Activated T-cell treated with anti-CD3 and anti-CD28 coated beads for 48 hours (primary cell): ENCODE measurements at places on chromosomes 2 and 18.
A peak's percentile ranks its signal among the peaks of the same experiment; 100 is the strongest.

DNA sequence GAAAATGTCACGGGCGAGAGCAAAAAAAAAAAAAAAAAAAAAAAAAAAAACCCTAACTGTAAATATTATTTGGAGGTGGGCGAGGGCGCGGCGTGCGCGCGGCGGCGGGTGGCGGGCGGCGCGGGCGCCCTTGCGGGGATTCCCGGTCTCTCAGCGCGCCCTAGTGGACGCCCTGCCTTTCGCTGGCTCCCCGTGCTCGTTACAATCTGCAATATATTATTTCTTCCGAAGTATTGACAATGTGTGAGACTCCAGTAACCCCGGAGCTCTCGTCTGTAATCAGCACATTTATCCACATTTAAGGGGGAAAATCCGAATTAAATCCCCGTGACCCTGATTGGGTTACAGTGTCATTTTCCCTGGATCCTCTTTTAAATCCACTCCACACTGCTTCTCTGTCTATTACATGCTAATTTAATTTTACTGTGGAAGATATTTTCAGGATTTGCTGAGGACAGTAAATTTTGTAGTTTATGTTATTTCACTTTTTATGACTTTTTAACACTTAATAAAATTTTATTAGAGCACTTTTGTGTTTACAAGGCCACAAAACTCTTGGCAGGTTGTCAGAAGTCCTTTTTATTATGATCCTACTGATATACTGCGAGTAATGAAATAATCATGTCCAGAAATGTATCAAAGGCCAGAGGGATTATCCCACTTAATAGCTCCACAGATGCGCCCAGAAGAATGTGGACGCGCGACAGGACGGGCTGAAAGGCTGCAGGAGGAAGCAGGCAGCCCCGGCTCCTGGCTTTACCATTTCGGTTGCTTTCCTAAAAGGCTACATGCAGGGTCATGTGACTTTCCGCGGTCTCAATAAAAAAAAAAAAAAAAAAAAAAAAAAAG is 369.1 kb downstream of the MTX2 start:
- DNase-seq = peak; percentile 58

GRCh38 chr18:69408522-69408921 is 7.8 kb downstream of the DOK6 start:
- no peak for DNase-seq

- DNase-seq = no peak
Measured at GRCh38 chr2:52054824-52055223, 1022.9 kb upstream of the NRXN1 start.

DNA sequence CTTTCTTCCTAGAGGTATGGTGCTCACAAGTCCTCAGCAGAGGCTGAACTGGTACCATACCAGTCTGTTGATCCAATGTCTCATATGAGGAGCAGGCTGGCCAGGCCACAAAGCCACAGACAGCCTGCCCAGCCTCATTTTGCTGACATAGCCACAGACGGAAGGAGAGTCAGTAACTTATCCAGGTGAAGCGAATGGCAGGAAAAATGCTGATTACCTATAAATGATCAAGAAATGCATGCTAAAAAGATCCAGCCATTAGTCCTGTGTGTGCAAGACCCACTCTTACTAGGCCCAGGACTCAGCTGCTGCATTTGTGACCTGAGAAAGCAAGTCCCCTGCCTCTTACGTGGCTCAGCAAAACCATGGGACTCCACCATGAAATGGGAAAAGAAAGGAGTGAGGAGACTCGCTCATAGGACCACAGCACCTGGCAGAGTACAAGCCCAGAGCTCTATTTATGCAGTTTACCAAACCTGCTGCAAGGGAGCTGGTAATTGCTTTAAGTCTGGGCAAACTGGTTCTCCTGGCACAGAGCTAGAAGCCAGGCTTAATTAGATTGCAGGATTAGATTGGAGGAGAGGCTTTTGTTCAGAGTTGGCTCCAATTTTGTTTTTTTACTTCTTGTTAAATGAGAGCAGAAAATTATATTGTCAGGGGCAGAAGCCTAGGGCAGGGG is 19.0 kb downstream of the RHOB start:
- no peak for DNase-seq
